Bone marrow (tissue), 2 donors: ENCODE measurements at places on chromosomes 7 and 10.

GRCh38 chr7:11239316-11239715, 265.6 kb downstream of the PHF14 start:
- no peak for DNase-seq

- no peak for DNase-seq
Observed at GRCh38 chr7:51268859-51269258, 47.8 kb downstream of the COBL start.

DNA sequence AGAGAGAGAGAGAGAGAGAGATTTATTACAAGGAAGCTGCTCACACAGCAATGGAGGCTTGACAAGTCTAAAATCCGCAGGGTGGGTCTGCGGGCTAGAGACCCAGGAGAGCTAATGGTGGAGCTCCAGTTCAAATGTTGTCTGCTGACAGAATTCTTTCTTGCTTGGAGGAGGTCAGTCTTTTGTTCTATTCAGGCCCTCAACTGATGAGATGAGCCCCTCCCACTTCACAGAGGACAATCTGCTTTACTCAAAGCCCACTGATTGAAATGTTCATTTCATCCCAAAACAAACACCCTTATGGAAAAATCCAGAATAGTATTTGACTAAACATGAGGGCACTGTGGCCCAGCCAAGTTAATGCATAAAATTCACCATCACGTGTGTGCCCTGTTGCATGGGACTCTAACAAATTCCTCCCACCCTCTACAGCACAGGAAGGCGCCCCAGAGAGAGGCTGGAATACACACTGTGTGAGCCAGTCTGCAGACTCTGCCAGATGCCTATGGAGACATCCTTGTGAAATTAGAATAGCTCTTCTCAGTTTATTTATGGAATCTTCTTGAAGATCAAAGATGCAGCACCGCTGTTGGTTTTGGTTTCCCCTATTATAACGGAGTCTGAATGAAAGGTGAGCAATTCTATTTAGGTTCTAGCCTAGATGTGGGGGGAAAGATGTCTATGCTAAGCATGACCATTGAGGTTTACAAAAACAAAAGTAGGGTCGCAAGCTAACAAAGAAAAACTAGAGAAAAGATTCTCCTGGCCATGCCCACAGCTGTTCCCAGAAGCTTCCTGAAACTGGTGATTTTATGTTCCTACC, 123.0 kb upstream of the SFMBT2 start:
- DNase-seq = no peak

- no peak for DNase-seq
Observed at GRCh38 chr7:4769761-4770160, 5.7 kb upstream of the AP5Z1 start.

DNA sequence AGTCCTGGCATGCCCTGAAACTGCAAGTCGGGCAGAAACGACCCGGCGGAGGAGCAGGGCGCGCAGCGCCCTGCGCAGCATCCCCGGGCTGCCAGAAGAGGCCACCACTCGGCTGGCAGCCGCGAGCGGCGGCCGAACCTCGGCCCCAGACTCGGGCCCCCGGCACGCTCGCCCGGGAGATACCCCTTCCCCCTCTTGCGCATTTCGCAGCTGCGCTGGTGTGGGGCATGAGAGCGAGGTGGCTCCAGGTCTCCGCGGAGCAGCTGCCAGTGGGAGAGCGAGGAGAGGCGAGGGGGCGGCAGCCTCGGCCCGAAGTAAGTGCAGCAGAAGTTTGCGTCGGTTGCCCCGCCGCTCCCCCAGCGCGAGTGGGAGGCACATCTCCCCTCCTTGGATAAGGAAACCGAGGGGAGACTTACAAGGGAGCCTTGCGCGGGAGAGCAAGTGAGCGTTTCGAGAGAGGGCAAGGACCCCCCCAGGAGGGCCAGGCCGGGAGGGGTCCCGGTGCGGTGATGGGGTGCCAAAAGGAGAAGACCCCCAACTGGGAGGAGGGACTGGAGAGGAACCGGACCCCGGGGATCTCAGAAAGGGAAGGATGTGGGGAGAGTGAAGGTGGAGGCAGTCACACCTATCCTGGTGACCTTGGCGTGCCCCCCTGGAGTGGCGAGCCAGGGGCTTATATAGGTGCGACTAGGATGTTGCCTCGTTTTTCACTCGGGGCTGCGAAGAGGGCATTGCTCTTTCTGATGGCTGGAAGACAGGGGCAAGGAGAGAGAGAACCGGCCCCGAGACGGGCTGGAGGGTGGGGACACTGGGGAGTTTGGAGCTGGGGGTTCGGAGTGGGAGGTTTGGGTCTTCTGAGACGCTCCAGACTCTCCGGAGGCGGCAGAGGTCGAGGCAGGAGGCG, 256.3 kb downstream of the OTUD1 start:
- DNase-seq = no peak

DNA sequence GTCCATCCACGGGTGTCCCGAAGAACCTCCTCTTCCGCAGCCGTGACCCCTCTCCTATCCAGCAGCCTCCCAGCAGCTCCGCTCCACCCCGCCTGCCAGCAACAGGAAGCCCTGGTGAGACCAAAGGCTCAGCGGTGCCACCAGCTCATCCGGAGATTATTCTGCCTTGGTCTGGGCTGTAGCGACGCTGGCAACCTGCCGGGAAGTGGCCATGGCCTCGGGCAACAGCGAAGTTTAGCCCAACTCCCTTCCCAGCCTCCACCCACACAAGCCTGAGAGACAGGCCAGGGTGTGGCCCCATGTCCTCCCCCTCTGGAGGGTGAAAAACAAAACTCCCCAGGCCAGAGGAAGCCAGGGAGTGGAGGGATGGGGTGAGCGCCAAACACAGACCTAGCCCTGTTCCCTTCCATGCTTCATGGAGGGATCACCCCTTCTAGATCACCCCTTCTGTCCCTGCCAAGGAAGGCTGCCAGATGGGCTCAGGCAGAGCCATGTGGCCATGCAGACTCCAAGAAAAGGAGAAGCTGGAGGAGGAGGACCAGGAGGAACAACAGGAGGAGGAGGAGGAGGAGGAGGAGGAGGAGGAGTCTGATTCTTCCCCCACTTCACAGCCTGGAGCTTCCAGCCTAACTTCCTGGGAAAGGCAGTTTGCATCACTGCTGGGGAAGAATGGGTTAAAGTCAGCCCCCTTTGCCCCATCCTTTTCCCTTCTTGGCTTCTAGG, 918 bp downstream of the CALHM2 start:
- no peak for DNase-seq

- no peak for DNase-seq
Observed at GRCh38 chr10:29189256-29189655, 99.6 kb upstream of the LYZL1 start.

- DNase-seq = no peak
Observed at GRCh38 chr7:102934239-102934638, 21.4 kb downstream of the LRRC17 start.

DNA sequence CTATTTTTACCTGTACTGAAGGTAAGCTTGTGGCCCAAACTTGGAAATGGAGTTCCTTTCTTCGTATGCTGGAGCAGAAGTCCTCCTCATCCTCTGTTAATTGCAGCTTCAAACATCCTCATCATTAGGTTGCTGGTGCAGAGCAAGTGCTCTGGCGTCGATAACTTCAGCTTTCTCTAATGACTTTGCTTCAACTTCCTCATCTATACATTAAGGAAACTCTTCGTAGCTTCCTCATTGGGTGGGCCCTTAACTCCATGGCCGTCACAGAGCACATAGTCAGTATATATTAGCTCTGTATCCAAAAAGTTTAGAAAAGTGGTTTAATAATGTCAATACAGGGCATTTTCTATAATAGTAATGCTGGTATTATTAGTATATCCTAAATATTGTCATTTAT, 447.7 kb downstream of the SUGCT start:
- no peak for DNase-seq

- no peak for DNase-seq
Observed at GRCh38 chr10:129702605-129703004, 235.6 kb downstream of the MGMT start.

GRCh38 chr10:125992254-125992653, 95.9 kb downstream of the FANK1 start:
- no peak for DNase-seq

DNA sequence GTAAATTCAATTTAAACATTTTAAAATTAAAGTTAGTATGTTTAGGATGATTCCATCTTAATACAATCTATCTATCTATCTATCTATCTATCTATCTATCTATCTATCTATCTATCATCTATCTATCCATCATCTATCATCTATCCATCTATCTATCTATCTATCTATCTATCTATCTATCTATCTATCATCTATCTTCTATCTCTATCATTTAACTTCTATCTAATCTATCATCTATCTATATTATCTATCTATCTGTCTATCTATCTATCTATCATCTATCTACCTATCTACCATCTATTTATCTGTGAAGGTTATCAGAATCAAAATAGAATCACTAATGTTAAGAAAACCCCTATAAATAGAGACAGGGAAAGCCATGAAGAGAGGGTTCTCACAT, 78.3 kb downstream of the RAMP3 start:
- DNase-seq = no peak

DNA sequence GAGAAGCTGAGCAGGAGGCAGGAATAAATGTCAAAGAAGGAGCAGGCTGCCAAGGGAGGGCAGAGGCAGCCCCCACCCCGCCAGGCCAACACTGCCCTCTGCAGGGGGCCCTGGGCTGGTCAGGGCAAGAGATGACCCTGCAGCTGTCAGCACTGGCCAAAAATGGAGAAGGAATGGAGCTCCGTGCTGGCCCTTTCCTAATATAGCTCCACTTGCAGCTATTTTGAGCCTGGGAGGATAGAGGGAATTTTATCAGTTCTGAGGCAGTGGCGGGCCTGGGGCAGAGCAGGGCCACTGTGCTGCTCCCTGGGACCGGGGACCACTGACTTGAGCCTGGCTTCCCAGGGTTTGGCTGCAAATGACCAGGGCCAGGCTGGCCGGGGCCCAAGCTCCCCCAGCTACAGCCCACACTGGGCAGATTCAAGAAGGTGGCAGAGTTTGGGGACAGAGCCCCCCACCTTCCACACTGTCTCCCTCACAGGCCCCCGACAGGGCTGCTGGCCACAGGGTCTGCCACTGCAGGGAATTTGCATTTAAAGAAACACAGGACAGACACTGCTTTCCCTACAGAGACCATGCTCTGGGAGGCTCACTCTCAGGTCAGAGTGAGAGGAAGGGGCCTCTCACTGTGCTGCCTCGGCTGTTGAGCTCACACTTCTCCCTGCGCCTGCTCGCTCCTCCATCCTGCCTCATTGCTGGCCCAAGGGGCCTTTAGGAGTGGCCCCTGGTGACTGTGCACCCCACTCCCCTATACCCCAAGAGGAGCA, 16.2 kb downstream of the LDB3 start:
- DNase-seq = no peak

GRCh38 chr10:24153537-24153936, 55.4 kb upstream of the KIAA1217 start:
- DNase-seq = no peak
